Renal cortex interstitium (tissue), 15 donors: ENCODE measurements at places on chromosomes 2 and 18. TPM values are rescaled to one million over a fixed set of nuclear protein-coding genes. Genes with fewer than 3 reads are reported as not detected.

GRCh38 chr2:2698182-2699120 lies 367.4 kb upstream of the MYT1L start:
- no peak for DNase-seq

GRCh38 chr2:227626580-227627151 lies 9.4 kb downstream of the SCYGR4 start:
- no peak for DNase-seq

- DNase-seq: no peak
These were observed 422.5 kb upstream of the SLC8A1 start for GRCh38 chr2:40874380-40874779.

DNA sequence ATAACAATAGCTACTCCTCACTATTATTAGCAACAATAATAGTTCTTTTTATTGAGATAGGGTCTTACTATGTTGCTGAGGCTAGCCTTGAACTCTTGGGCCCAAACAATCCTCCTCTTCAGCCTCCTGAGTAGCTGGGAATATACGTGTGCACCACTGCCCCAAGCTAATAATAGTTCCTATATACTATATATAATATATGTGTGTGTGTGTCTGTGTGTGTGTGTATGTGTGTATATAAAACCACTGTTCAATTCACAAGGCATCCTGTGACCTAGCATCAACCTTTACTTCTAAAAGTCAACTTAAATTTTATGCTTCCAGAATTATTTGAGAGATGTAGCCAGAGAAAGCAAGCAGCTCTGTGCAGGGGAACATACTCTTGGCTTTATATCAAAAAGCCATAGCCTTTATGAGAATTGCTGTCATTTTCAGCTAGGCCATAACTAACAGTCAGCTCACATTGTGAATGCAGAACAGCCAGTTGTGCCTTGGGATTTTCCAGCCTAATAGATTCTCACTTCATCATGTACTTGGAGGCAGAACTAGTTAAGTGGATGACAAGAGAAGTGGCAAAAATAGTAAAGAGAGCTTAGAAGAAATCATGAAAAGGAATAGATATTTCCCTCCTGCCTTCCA lies 665.5 kb downstream of the NYAP2 start:
- no peak for DNase-seq

DNA sequence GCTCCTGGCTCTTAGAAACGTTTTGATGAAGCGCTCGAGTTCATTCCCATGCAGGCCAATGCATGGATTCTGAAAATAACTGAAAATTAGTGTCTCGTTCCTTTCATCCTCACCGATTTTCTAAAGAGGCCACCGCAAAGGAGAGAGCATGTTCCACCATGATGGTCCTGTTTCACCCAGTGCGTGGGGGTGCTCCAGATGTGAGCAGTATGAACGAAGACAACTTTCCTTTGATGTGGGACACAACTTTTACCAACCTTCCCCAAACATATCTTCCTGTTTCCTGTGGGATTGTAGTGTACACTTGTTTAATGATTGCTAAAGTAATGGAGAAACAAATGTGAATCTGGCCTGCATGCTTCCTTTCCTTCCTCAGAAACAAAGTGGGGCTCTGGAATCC lies 114.5 kb downstream of the PRPF40A start:
- no peak for DNase-seq

- DNase-seq: no peak
These were observed 17.5 kb downstream of the FTCDNL1 start for GRCh38 chr2:199833525-199833924.

ZNF521 gene
- 39.0 TPM for polyA plus RNA-seq

MC5R gene
- 0.11 TPM for polyA plus RNA-seq

DNA sequence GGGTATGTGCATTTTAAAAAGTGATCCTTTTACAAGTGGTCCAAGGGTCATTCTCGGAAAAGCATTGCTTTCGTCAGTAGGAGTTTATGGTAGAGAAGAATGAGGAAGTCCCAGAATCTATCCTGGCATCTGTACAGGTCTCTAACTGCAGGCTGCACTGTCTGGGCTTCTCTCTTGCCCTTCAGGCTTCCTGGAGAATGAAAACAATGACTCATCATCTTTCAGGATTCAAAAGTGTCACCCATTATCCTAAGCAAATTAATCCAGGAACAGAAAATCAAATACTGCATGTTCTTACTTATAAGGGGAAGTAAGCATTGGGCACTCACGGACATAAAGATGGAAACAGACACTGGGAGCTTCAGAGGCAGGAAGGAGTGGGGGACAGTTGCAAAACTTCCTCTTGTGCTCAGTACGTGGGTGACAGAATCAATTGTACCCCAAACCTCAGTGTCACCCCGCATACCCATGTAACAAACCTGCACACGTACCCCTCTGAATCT lies 60.2 kb upstream of the TXNDC2 start:
- DNase-seq: no peak

ING5 gene
- polyA plus RNA-seq: 41.0 TPM

GRCh38 chr2:3392216-3392615 lies 12.7 kb downstream of the TRAPPC12 start:
- no peak for DNase-seq

GRCh38 chr2:213862407-213863076 lies 548.3 kb upstream of the VWC2L start:
- DNase-seq: no peak

- no peak for DNase-seq
These were observed 50.0 kb downstream of the R3HDM1 start for GRCh38 chr2:135581282-135581681.

- DNase-seq: no peak
These were observed 63.0 kb upstream of the SPRED2 start for GRCh38 chr2:65495251-65495877.

MROH2A gene
- 0.26 TPM for polyA plus RNA-seq

- DNase-seq: no peak
These were observed 9.3 kb upstream of the THADA start for GRCh38 chr2:43605079-43605655.

DNA sequence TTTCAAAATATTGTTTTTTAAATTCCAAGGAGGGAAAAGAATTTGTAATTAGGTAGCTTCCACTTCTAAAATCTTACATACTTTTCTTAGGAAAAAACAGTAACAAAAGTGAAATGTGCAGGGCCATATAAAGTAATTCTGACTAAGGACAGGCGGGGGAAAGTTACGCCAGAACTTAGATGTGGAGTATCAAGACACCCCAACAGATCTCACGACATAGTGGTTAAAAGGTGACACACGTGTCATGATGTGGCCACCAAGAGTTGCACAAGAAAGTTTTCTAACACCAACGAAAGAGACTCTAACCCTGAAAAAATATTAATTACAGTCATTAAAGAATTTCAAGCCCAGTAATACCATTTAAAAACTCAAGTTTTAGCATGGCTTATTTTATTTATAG lies 51.0 kb downstream of the KIDINS220 start:
- DNase-seq: no peak

GRCh38 chr2:199973703-199974102 lies 18.3 kb downstream of the MAIP1 start:
- no peak for DNase-seq

GRCh38 chr2:16630463-16630862 lies 35.2 kb downstream of the CYRIA start:
- DNase-seq: no peak

CFC1 gene
- polyA plus RNA-seq: not detected

- no peak for DNase-seq
These were observed 31.0 kb downstream of the GLI2 start for GRCh38 chr2:120766470-120767351.

- no peak for DNase-seq
These were observed 47.1 kb downstream of the CNGA3 start for GRCh38 chr2:98393354-98393753.

GRCh38 chr2:135612319-135612718 lies 81.0 kb downstream of the R3HDM1 start:
- DNase-seq: no peak

DNA sequence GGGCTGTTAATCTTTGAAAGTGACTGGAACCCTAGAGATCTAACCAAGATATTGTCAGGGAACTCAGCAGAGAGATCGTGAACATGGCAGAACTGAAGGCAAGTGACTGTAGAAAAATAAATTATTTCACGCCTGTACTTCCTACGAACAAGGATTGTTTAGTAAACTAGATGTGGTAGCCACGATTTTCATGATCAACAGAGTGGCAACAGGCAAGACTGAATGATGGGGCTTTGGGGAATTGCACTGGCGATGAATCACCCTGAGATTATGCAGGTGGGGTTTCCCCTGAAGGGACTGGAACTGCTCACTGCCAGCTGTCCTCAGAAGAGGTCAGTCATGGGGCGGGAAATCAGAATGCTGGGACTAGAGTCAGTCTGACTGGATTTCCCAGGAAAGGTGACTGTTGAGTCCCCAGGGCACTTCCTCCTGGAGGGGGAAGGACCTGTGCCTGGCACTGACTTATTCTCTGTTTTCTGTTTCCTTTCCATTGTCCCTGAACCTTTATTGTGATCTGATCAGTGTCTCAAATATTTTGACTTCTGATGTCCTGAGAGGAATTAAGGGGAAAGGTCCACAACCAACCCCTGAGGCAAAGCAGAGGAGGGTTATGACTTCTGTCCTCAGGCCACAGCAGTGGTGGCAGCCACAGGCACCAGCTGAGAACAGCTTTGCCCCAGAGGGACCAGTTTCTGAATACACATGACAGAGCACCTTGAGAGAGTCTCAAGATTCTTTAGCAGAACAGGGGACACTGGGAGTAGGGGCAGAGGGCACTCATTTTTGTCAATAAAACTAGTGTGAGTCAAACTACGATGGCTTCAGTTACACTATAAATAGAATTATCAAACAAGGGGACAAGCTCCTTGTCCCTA lies 70.0 kb downstream of the NAB1 start:
- no peak for DNase-seq

DNA sequence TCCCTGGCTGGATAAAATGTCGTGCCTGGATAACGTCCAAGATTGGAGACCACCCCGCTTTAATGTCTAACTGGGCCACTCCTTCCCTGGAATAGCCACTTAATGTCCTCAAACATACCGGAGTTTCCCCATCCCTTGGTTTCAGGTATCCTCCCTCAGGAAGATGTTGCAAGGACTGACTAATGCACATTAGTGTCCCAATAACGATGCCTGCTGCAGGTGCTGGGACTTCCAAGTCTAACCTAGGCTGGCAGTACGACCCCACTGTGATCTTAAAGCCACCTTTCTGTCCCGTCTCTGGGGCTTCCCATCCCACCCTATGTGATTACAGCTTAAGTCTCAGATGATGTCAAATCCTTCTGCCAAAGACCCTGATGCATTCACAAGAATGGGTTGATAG lies 1.1 kb upstream of the ATP6V1C2 start:
- no peak for DNase-seq
